Osteocyte (in vitro differentiated cells): ENCODE measurements at places on chromosomes 7 and 10.

- no peak for DNase-seq
Measured at GRCh38 chr10:101441541-101442455, 87.8 kb downstream of the BTRC start.

GRCh38 chr7:91249506-91250233 lies 14.6 kb upstream of the FZD1 start:
- no peak for DNase-seq

- no peak for DNase-seq
Measured at GRCh38 chr7:21941611-21942141, 4.0 kb downstream of the CDCA7L start.

- DNase-seq: no peak
Measured at GRCh38 chr10:74297389-74298080, 146.5 kb downstream of the ADK start.

DNA sequence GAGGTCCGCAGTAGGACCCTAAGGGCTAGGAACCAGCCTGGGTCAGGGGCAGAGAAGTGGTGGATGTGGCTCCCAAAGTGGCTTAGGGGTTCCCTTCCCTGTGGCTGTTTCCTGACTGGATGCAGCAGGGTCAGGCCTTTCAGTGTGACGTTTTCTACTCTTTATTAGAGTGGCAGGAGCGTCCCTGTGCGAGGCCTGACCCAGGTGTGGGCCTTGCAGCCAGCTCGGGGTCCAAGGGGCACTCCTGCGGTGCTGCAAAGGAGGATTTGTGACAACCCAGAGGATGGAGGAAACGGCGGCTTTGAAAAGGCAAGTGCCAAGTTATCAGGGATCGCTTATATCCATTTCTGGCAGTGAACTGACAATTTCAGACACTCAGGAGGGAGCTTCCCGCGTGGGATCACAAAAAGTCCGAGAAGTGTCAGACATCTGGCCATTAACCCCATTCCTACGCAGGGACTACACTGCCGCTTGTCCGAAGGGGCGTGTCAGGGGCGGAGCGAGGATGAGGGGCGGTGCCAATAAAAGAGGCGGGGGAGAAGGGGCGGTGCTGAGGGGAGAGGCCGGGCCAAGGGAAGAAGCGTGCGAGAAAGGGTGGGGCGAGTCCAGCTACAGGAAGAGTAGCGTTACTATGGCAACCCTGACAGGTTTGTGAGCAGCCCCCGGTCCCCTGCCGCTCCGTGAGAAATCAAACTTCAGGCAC lies 98.8 kb upstream of the ZNF722 start:
- no peak for DNase-seq

DNA sequence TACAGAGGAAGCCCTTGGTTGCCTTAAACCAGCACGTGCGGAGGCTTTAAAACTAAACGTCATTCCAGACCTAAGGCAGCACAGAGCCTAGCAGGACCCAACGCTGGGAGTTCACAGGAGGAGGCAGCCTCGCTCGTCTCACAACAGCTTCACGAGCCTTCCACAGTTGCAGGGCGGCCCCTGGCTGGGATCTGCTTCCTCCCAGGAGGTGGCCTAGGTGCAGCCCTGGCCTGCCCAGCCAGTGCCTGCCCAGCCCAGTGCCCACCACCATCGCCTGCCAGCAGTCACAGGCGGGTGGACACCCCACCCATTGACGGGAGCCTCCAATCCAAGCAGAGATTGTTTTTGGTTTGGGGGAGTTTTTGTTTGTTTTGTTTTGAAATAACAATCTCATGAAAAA lies 96.5 kb downstream of the PTPRN2 start:
- no peak for DNase-seq

- peak; percentile 6 for DNase-seq
Measured at GRCh38 chr10:112807013-112807412, 143.0 kb upstream of the TCF7L2 start.

DNA sequence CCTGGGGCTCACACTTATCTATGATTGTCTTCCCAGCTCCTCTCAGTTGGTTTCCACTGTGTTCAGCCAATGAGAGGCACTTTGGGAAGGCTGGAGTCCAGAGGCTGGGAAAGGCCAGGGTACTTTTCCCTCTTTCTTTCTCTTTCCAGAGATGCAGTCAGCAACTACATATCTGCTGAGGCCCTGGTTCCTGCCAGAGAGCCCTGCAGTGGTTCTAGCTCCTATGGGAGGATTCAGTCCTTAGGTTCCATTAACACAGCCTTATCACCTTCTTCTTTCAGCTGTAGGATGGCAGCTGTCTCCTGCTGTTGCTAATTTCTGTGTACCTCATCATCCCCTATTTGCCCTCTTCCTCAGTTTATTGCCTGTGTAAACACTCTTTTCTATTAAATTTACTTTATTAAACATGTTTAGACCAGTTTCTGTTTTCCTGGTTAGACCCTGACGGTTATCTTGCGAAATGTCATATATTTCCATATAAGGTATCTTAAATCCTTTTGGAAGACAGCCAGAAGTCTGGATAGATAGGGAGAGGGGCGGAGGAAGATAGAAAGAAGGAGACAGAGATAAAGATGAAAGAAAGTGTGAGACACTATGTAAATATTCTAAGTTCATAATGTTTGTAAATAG lies 100.3 kb downstream of the HGF start:
- no peak for DNase-seq

DNA sequence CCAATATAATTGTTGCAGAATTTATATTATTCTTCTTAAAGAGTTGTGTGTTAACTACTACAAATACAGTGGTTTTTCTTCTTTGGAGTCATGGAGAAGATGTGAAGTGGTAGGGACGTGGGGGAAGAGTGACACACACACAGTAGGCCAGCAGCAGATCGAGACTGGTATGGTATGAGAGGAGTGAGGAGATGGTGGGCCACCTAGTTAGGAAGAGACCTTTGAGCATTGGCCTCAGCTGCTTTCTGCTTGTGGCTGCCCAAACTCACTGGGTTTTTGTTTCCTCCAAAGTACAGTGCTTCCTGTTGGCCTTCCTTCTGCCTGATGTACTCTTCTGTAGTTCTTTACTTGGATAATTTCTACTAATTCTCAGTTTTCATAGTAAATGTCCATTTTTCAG lies 14.6 kb downstream of the VCL start:
- DNase-seq: no peak

- DNase-seq: no peak
Measured at GRCh38 chr10:84706875-84707274, 378.5 kb downstream of the CCSER2 start.

DNA sequence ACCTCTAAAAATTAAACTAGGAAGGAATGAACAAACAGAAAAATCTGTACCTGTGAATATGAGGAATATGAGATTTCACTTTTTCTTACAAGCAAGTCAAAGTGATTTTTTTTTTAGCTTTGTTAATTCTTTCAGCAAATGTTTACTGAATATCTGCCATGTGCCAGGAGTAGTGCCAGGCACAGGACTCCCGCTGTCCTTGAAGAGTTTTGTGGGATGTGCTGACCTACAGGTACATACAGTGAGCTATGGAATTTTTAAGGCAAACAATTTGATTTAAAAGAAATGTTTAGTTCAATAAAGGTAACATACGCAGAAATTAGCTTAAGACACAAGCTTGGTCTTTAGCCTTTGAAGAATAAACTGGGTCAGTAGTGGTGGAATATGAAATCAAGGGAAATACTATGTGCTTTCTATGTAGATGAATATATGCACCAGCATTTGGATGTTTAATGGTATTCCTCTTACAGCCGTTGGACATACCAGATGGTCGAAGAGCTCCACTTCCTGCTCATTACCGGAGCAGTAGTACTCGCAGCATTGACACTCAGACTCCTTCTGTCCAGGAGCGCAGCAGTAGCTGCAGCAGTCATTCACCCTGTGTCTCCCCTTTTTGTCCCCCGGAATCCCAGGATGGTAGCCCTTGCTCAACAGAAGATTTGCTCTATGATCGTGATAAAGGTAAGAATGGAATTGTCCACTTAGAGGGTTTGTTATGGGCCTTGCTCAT lies 102.0 kb downstream of the GLCCI1 start:
- no peak for DNase-seq

DNA sequence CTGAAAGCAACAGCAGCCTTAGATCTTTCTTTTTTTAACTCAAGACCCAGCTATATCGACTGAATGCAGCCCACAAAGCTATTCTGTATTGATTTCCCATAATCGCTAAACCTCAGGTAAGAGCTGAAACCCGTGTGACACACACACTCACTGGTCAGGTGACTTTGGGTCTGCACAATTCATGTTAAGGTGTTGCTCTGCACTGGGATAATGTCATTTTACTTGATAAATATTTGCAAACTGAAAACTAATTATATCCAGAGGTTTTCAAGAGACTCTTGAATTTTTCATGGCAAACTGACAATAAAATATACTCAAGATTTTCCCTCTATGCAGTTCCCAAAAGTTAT lies 33.1 kb downstream of the SCRN1 start:
- DNase-seq: no peak

DNA sequence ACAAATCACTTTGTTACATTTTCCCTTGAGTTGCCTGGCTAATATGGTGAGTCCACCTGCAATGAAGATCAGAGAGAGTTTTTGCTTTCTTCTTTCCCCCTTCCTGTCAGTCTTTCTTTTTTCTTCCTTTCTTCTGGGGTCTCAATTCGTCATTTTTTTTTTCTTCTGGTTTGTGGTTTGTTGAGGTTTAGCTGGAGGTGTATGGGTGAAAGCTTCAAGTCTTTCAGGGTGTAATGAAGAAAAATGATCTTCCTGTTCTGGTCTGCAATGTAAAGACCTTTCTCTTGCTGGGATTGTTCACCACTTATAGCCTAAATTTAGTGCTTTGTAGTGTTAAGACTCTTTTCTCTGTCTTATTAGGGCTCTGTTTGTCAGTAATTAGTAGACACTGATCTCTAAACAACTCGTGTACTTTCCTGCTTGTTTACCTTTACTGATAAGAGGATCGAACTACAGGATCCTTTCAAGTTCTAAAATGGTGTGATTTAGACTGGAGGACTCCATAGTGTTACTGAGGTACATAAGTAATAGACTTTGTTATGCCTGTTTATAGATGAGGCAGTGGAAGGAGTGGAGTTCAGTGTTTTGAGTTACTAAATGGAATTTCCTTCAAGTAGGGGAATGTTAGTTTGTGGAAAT lies 129.1 kb downstream of the SUGCT start:
- no peak for DNase-seq

DNA sequence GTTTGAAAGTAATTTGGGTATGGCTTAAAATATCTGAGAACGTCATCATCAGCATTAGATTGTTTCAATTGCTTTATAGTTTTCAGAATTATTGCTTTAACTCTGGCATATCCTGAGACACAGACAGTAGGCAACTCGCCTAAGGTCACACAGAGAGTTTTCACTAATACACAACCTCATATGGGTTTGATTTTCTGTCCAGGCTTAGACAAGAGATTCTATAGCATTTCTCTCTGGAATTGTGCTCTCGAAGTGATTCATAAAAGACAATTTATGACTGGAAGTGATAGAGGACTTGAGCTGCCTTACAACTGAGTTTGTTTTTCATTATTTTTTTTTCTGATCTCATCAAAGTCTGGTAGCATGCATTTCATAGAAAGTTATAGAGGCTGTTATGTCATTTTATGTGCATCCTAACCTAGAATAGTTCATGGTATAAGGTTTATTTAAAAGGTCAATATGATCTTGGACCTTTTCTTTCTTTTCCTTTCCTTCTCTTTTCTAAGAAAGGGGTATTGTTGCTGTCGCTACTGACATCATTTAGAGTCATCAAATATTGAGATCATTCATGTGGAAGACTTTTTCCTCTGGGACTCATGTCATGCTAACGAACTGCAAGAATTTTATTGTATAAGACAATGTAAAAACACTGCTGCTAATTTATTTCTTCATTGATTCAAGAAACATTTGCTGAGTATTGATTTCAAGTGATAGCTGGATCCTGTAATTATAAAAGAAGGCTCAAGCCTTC lies 278.2 kb downstream of the PLXDC2 start:
- DNase-seq: no peak

- no peak for DNase-seq
Measured at GRCh38 chr10:4080225-4080805, 295.3 kb upstream of the KLF6 start.

DNA sequence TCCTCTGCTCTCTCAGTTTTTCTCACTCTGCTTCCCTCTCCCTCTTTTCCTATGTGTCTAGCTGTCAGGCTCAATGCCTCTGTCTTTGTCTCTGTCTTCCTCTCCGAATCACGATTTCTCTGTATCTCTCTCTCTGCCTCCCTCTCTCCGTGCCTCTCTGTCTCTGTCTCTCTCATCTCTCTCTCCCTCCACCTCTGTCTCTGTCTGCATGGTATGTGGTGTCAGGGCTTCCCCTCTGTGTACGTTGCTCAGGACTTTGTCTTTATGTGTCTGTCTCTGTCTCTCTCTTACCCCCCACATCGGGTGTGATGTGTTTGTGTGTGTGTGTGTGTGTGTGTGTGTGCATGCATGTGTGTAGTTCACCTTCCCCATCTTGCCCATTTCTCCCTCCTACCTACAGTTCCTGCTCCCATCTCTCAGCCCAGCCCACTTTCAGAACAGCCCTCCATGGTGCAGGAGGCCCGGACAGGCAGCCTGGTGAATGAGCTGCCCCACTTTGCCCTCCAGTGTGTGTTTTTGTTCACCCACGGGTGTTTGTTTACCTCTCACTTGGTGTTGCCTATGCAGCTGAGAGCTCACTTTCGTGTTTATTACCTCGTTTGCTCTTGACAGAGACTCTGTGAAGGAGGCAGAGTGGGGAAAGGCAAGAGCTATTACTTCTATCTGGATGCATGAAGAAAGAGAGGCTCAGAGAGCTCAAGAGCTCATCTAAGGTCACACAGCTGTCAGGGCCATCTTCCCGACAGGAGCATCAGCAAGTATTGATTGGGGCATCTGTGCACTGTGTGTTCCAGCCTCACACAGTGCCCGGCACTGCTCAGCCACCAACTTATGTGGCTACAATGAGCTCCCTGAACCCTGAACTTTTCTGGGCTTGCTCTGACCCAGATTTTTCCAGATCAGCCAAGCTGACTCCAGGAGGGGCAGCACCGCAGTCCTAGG lies 163.5 kb upstream of the ZMIZ1 start:
- DNase-seq: peak; percentile 51

- no peak for DNase-seq
Measured at GRCh38 chr10:10833955-10834354, 183.7 kb upstream of the CELF2 start.

DNA sequence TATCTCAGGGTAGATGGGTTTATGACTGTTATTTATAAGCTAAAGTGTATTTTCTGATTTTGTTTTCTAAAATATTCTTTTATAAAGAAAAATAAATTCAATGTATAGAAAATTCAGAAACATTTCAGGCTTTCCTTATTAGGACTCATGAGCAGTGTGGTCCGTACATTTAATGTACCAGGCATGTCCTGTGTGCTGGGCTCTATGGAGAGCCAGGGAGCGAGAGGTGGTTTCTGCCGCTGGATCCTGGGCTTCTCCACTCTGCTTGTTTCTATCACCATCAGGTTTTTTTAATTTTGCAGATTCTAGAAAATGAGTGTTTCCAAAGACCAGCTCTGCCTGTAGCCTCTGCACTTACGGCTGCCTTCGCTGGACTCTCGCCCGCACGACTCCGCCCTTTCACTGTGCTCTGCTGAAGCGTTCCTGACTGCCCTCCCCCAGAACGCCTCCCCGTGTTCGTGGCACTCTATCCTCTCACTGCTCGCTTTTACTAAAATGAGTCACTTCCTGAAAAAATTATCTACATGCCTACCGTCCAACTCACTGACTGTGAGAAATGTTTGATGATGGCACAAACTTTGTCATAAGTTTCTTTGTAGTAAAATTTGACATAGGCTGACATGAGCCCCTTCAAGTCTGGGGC lies 188.5 kb downstream of the ZMYND11 start:
- peak; percentile 91 for DNase-seq

- no peak for DNase-seq
Measured at GRCh38 chr10:20274571-20274970, 458.3 kb downstream of the PLXDC2 start.

GRCh38 chr7:7581531-7582179 lies 15.0 kb downstream of the MIOS start:
- no peak for DNase-seq
